ENCODE measurements at places on chromosomes 4 and X. TPM values are rescaled to one million over a fixed set of nuclear protein-coding genes. Genes with fewer than 3 reads are reported as not detected.

DNA sequence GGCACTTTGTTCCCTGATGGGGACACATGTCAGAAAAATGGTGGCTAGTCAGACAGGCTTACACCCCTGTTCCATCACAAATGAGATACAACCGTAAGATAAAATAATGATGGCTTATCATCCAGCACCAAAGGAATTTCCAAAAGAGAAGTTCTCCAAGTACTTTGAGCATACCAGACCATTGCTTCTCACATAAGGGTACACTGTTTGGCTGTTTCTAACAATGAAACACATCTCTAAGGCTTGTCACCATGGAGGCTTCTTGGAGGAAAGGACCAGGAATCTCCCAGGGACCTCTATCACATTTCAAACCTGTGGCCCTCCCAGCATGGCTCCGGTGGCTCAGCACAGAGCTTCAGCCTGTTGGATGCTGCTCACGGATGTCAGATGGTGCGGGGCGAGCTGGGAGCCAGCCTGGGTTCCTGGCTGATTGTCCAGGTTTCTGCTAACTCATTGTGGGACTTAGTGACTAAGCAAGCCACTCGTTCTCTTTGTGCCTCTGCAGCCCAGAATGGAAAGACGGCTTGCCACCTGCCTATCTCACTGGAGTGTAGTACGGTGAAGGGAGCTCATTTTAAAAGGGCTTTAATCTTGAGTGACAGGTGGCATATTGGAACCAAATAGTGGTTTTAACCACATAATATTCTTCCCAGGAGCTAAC, 54.5 kb downstream of the FHDC1 start:
- DNase-seq = no peak

TMSB15A gene
- not detected for total RNA-seq

DNA sequence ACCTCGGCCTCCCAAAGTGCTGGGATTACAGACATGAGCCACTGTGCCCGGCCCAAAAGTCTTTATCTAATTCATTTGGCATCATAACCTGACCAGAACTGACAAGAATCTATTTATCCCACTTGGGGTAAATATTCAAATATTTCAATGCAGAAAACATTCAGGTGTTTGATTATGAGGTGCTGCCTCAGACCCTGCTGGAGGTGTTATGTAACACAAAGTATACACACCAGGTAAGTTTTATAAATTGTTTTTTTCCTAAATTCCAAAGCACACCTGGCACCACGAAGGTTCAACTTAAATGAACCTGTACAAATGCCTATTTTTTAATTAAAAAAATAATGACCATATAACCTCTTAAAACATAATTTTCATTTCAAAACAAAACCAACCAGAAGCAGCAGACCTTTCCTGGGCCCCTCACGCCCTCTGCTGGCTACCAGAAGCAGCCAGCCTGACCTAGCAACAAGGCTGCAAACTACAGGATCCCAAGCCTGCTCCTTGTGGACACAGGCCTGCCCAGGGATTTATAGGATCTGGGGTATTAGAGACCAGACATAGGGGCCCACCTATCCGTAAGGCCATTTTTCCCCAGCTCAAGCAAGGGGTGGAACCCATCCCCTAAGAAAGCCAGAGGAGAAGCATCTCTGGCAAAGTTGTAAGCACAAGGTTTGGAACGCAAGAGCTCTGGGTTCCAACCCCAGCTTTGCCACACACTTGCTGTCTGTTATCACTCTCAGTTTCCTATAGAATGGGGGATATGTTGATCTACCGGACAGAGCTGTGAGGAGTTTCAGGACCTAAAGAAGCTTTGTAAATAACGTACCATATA, 11.7 kb downstream of the OTUD5 start:
- peak; percentile 50 for DNase-seq

ERAS gene
- not detected for total RNA-seq

DNA sequence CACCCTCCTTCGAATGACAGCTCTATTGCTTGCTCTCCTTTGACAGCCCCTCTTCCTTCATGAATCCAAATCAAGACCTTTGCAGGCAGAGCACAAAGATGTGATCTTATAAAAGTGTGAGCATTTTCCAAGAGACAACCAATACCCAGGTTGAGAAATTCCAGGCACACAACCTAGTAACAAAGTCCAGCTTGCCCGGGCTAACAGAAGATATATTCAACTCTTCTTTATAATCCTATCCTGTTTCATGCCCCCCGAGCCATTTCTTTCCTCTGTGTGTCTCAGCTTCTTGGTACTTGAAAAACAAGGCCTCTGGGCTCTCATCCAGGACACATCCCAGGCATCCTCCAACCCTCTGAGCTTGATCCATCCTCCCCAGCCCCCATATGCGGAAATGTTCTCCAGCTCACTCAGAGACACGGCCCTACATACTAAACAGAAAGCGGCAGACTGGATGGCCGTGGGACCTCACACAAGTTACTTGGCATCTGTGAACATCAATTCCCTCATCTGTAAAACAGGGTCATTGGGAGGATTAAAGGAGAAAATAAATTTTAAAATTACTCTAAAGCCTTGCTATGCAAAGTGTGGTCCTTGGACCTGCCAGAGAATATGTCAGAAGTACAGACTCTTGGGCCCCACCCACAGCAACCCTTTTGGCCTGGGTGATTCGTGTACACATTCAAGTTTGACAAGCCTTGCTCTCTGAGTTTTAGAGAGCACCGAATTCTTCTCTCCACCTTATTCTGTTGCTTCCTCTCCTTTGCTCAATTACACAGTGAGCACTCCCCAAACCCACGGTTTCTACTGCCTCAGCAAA, 627.0 kb downstream of the BCOR start:
- DNase-seq = no peak

- DNase-seq = no peak
These were observed 106.8 kb upstream of the PNPLA4 start for GRCh38 chrX:8034058-8034457.

PPEF1 gene
- 0.25 TPM for total RNA-seq

- DNase-seq = peak; percentile 35
These were observed 68.6 kb downstream of the CHST7 start for GRCh38 chrX:46642145-46642544.

OTUD6A gene
- total RNA-seq = not detected

TEX13B gene
- total RNA-seq = not detected

- DNase-seq = no peak
These were observed 165.1 kb downstream of the TSPAN5 start for GRCh38 chr4:98493296-98493695.

SPARCL1 gene
- total RNA-seq = 354 TPM

DNA sequence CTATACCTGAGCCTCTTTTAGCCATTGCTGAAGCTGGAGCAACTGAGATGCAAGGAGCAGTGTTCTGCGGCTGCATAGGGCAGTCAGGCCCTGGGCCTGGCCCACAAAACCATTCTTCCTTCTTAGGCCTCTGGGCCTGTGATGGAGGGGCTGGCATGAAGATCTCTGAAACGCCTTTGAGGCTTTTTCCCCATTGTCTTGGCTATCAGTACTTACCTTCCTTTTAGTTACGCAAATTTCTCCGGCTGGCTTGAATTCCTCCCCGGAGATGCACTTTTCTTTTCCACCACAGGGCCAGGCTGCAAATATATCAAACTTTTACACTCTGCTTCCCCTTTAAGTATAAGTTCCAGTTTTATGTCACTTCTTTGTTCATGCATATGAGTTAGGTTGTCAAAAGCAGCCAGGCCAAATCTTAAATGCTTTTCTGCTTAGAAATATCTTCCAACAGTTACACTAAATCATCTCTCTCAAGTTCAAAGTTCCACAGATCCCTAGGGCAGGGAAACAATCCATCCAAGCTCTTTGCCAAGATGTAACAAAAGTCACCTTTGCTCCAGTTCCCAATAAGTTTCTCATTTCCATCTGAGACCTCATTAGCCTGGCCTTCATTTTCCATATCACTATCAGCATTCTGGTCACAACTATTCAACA, 194.4 kb upstream of the PCDH7 start:
- DNase-seq = no peak

- DNase-seq = no peak
These were observed 106.3 kb upstream of the ANXA10 start for GRCh38 chr4:167986044-167986443.

DNA sequence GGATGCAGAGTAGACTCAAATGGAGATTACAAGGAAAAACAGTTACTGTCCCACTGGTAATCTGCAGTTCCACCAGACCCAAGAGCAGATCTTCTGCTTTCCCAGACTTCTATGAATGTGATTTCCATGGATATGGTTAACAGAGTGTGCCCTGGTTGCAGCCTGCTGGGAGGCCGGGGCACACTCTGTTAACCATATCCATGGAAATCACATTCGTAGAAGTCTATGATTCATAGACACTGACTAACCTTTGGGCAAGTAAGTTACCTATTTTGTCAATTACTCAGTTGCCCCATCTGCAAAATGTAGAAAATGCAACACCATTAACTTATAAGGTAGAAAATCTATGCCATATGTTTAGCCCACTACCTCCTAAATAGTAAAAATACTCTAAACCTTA, 443.1 kb upstream of the PITX2 start:
- no peak for DNase-seq
